ENCODE measurements at places on chromosomes 2 and 18.

DNA sequence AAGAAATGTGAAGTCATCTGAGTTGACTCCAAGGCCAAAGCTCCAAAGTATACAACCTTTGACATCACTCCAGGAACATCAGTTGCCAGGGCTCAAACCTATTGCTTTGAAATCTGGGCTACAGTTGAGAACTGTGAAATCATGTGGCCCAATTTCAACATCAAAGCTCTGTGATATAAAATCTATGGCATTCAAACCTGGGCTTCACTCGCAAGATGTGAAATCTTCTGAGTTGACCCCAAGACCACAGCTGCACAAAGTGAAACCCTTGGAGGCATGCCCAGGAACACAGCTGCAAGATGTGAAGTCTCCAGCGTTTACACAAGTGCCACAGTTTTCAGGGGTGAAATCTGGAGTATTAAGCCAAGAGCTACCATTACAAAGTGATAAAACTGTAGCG is 9.4 kb upstream of the ZNF512 start:
- no peak for DNase-seq

- DNase-seq = no peak
Observed at GRCh38 chr18:35477497-35477896, 20.3 kb downstream of the INO80C start.

- DNase-seq = no peak
Observed at GRCh38 chr18:59141294-59142068, 1.8 kb downstream of the SEC11C start.

DNA sequence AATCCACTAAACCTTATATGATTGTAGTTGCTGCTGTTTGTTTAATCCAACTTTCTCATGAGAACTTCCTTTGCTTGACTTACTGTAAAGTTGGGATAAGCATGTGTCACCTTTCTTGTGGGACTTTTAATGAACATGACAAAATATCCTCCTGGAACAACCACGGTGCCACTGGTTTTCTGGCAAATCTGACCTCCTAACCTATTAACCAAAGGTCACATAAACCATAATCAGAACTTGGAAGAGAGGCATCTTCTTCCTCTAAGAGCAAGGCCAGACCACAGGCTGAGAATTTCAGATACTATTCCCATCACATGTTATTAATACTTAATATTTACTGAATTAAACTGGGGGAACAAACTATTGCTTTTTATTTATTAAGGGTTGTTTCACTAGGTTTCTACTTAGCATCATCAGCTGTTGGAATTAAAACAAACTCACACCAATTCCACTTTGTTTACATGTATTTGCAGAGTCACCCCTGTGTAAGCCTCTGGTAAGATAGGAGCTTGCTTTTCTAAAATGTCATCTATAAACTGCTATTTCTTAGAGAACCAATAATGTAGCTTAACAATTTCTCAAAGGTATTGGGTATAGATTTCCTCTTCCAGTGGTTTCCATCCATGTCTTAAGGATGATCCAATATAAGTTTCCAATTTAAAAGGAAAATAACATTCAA is 2.2 kb downstream of the SLC40A1 start:
- DNase-seq = no peak

DNA sequence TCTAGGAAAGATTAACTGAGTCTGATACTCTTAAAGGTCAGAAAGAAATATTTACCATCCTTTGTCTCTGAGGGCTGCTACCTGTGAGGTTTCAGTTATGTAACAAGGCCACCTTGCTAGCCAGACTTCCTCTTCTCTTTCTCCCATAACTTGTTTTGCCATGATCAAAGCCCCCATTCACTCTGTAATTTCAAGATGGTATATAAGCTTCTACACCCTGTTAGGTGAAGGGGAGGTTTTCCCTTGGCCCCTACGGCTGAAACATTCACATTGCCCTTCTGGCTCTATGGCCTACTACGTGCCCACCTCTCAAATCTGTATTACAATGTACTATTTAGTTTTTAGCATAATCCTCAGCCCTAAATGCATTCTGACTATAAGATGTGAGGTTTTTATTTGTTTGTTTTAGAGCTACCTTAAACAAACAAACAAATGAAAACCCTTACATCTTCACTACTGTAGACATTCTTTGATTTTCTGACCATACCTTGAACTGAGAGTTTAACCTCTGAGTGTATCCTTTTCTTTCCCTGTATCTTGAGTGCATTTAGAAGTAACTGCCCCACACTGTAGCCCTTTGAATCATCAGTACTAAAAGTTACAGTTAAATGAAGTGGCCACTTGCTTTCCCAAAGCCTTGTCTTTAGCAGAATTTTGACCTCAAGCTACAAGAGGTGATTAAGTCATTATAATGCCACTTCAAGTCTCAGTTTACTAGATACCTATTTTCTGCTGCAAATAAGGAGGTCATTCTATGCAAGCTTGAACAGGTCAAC is 332.2 kb downstream of the SOCS6 start:
- no peak for DNase-seq

DNA sequence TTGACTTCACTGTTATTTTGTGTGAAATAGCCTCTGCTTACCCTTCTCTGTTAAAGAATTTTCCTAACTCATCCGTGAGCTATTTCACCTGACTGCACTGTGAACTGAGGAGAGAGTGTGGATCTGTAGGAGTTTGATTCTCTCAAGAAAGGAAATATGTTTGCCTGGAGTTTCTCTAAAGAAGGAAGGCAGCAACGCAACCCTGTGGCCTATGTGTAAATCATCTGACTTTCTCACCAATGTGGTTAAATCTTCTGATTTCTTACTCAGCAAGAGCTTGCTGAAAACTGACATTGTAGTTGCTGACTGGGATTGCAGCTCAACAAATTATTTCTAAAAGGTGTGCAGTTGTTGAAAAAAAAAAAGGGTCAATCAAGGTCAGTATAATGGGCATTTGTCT is 153.9 kb upstream of the PELI1 start:
- DNase-seq = no peak

DNA sequence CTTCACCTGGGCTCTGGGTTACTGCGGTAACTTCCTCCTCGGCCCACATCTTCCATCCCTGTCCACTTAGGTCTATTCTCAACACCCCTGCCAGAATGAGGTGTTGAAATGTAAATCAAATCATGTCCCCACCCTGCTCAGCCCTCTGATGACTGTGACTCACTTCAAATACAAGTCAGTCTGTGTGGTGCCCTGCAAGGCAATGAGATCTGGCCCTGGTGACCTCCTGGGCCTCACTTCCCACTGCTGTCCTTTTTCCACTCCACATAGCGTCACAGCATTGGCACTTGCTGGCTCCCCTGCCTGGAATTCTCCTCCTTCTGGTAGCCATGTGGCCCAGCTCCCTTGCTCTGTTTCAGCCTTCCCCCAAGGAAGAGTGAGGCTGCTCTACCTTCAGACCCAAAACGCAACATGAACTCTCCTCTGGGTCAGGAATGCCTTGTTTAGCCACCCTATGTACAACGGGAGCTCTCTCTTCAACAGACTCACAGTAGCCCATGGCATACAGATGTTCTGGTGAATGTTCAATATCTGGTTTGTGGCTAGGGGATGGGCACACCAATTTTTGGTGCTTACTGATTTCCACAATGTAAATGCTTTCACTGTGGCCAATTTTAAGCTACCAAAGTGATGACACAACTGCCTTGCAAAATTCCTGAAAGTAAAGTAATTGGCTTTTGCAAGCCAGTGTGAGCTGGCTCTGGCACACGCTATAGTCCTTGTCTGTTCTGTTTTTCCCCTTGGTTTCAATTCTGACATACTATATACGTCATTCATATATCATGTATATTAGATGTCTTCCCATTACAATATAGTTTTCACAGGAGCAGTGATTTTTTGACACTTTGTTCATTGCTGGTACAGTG is 550.3 kb upstream of the HS6ST1 start:
- no peak for DNase-seq

- DNase-seq = no peak
Observed at GRCh38 chr2:35409762-35410161, 945.8 kb upstream of the CRIM1 start.

DNA sequence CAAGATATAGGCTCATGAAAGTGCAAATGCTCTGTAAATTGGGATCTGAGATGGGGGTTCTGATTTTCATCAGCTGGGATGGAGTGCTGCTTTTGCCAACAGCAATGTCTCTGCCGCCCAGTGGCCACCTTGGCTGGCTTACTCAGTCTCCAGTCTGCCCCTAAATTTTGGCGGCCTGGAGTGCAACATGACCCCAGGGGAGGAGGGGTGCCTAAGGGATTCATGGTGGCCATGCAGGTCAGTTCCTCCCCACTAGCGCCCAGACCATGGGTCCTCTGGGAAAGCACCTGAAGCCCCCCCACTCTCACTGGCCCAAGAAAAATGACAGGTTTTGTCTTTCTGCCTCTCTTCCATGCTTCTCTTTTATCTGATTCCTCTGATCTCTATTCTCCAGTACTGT is 45.0 kb downstream of the SLC4A3 start:
- no peak for DNase-seq

GRCh38 chr2:173056705-173057364 is 18.8 kb upstream of the MAP3K20 start:
- DNase-seq = no peak

DNA sequence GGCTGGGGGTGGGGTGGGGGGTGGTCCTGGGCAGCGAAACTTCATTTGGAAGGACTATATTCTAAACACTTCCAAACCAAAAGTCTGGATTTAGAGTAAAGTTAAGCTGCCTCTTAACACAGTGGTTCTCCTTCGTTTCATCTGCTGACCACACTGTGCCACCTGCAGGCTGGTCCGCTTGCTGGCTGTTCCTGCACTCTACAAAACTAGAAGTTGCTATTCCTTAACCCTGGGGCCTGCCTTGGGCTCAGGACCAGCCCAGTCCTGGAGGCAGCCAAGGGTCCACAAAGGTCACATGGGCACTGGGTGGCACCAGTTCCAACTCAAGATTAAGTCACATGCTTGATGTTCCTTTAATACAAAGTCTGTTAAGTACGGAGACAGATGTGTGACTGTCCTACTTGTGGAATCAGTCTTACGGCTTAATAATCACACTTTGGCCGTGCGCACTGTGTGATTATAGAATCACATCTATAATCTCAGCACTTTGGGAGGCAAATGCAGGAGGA is 195.4 kb downstream of the FAM210A start:
- no peak for DNase-seq

DNA sequence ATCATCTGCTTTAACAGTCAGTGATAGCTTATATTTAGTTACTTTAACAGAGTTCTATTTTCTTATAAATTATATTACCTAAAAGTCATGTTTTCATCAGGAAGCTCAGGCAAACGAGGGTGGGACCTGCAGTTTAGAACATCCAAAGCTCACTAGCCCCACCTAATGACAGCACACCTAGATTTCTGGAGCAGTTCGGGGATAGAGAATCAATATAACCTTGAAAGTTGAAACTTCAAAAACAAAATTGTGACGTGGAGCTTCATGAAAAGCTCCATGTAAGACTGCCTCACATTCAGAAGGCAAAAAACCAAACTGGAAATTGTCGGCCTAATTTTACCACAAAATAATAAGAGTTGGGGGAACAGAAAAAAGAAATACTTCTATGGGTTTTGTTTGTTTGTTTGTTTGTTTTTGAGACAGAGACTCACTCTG is 185.9 kb upstream of the CCDC150 start:
- DNase-seq = no peak

DNA sequence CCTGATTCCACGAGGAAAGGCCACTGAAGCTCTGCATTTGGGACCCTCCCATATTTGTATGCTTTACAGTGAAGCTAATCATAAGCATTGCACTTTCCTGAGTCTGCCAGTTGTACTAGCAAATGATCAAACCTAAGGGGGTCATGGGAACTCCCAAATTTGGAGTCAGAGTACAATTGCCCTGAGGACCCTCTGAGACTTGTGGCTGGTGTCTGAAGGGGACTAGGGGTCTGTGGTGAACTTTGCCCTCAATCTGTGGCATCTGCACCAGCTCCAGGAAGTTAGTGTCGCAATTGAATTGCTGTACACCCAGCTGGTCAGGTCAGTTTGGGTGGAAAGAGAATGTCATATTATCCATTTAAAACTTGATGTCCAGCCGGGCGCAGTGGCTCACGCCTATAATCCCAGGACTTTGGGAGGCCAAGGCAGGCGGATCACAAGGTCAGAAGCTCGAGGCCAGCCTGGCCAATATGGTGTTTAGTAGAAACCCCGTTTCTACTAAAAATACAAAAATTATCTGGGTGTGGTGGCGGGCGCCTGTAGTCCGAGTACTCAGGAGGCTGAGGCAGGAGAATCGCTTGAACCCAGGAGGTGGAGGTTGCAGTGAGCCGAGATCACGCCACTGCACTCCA is 18.1 kb downstream of the SOWAHC start:
- DNase-seq = no peak

DNA sequence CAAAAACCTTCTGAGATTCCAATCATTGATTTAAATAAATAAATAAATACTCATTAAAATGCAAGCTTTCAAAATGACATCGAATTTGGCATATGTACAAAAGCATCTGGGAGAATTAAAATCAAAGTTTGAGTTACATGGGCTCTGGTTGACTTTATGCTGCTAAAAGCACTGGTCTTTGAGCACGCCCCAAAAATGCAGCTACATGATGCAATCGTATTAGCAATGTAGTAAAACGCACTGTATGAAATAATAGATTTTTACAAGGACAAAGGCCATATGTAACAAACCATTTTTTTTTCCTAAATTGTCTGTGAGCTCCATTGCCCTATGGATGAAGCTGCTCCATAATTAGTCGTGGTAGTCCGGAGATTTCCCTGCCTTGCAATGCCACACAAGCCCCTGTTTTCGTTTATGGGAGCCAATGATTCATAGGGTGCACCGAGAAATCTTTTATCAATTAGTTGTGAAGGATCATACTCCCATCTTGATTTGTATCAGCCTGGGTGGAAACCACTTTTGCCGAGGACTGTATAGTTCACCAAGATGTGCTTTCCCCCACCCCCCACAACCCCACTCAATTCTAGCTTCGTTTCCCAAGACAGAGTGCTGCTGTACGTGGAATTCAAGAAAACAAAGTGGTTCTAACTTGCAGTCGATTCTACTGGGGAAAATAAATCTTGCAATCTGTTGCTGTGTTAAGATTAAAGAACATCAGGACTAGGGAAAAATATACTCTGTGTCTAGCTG is 268.4 kb downstream of the IRS1 start:
- no peak for DNase-seq

DNA sequence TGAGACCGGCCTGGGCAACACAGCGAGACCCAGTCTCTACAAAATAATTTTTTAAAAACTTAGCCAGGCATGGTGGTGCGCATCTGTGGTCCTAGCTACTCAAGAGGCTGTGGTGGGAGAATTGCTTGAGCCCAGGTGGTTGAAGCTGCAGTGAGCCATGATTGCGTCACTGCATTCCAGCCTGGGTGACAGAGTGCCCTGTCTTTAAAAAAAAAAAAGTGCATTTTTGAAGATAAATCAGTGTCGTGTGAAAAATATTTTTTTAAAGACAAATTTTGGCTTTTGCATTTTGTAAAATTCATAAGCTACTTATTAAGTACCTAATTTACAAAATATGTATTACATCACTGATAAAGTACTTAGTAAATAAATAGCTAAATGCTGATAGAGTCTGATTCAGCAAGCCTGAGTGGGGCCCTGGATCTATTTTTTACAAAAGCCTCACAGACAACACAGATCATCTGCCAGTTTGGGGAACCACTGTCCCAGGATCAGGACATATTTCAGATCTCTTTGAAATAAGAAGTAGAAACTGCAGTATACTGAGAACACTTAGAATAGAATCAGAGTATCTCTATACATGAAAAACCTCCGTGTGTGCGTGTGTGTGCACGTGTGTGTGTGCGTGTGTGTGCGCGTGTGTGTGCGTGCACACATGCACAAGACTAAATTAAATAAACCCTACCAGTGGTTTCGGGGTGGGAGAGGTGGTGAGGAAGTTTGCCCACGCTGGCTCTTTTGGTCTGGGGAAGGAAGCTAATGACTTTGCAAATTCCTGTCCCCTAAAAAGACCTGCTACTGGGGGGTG is 61.6 kb downstream of the AAK1 start:
- DNase-seq = no peak

- no peak for DNase-seq
Observed at GRCh38 chr2:151707857-151708256, 26.4 kb downstream of the NEB start.

- DNase-seq = no peak
Observed at GRCh38 chr2:160838147-160838546, 322.1 kb upstream of the TANK start.
